ENCODE measurements at places on chromosomes 12 and 14. TPM values are rescaled to one million over a fixed set of nuclear protein-coding genes. Genes with fewer than 3 reads are reported as not detected.

The ESRRB gene
- total RNA-seq = 0.59 TPM

The SERPINA4 gene
- total RNA-seq = 0.49 TPM

The ADCY4 gene
- 9.6 TPM for total RNA-seq

The BCL11B gene
- 17.6 TPM for total RNA-seq

The ITGA5 gene
- total RNA-seq = 52.3 TPM

The ZNF219 gene
- 5.4 TPM for total RNA-seq

The IRAK4 gene
- total RNA-seq = 14.4 TPM

- no peak for DNase-seq
Observed at GRCh38 chr12:119381471-119382235, 47.1 kb downstream of the CCDC60 start.

- no peak for DNase-seq
Observed at GRCh38 chr12:24701343-24701742, 247.6 kb downstream of the BCAT1 start.

DNA sequence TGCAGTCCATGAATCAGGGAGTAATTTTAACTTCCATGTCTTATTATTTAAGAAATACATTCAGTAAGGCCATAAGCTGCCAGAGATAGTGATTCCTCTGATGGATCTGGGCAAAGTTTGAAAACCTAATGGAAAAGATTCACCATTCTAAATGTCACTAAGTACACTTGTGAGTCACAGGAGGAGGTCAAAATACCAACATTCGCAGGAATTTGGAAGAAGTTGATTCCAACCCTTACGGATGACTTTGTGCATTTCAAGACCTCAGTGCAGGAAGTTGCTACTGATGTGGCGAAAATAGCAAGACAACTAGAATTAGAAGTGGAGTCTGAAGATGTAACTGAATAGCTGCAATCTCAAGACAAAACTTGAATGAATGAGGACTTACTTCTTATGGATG, 69.8 kb downstream of the OSBPL8 start:
- no peak for DNase-seq

DNA sequence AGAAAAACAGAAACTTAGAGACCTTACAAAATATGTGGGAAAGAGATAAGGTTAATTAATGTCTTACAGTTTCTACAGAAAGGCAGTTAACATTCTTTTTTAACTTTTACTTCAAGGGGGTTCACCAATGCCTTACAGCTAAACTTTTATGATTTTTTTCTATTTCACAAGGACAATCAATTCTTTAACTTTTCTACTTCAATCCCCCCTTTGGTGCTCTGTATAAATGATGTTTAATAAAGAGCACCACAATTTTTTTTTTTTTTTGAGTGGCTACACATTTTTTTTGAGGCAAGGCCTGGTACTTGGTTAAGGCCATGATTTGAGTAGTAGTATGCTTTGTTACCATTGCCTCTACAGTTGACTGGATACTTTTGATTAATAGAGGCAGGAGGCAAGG, 279.6 kb downstream of the PRKD1 start:
- DNase-seq = no peak

DNA sequence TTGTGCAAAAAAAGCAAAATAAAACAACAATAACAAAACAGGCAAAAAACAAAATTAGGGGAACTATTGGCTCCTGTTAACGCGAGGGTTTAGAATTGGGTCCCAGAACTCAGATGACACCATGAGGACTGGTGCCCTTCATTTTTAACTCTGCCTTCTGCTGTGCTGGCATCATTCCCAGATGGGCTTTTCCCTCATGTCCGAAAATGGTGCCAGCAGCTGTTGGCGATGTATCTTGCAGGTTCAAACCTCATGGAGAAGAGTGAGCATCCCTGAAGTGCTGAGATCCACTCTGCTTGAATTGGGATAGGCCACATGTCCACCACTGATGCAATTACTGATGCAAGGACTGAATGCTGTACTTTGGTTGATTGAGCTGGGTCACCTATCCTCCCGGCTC, 61.1 kb downstream of the MYRFL start:
- no peak for DNase-seq

- DNase-seq = no peak
Observed at GRCh38 chr14:96434040-96434439, 42.1 kb downstream of the AK7 start.

- no peak for DNase-seq
Observed at GRCh38 chr12:122845865-122846621, 10.8 kb downstream of the HIP1R start.

DNA sequence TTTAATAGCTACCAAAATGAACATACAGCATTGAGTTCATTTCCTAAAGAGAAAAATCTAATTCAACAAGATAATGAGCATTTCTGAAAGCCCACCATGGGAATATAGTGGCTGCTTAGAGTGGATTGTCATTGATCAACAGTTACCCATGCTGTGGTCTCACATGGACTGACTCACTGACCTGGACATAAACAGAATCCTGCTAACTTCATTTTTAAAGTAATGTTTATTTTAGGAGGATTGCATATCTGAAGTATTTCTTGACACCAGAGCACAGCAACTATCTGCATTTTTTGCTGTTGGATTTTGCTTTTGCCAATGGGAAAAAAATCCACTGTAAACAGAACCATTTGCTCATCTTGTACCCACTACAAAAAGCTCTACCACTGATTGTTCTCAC, 71.7 kb downstream of the KCNC2 start:
- no peak for DNase-seq

DNA sequence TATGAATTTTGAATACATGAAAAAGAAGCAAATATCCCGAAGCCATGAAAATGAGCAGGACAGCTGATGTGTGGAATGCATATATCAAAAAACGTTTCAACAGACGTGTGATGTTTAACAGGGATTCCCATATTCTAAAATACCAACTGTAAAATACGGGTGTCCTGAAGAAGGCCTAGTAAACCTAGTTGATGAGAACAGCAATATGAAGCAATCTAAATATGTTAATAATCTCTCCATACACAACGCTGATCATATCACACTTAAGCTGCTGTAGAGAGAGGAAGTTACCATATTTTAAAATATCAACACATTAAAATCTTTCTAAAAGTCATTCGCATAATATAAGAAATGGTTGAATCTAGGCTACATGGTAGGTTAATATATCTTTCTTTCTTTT, 317.5 kb downstream of the PPFIA2 start:
- no peak for DNase-seq

GRCh38 chr12:120490833-120491512, 4.9 kb upstream of the DYNLL1 start:
- DNase-seq = no peak

- DNase-seq = no peak
Observed at GRCh38 chr12:95499772-95500171, 25.8 kb downstream of the METAP2 start.

DNA sequence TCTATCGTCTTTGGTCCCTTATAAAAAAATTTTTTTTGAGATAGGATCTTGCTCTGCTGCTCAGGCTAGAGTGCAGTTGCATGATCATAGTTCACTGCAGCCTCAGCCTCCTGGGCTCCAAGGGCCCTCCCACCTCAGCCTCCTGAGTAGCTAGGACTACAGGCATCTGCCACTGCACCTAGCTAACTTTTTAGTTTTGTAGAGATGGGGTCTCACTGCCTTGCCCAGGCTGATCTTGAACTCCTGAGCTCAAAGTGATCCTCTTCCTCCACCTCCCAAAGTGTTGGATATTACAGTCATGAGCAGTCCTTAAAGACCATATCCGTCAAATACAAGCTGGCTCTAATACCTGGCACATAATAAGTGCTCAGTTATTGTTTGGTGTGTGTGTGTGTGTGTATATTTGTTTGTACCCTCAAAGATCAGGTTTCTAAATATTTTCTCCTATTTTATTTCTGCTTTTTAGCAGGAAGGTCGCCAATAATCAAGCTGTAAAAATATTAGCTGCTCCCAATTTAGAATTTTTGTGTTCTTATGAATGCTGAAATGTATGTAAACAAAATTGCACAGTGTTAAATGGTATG, 30.5 kb downstream of the SRGAP1 start:
- no peak for DNase-seq

DNA sequence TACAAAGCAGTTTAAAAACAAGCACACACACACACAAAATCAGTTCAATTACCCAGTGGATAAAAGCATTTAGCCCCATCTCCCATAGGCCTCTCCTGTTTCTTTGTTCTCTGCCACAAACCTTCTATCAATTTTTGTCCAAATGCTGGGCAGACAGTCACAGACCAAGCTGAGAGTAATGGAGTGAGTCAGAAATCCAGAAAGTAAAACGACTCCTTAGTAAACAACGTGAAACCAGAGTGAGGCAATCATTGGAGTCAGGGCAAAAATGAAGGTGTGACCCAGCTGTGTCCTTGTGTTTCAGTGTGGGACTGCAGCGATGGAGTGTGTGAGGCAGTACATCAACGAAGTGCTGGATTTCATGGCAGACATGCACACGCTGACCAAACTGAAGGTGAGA, 102.0 kb downstream of the PRIMA1 start:
- no peak for DNase-seq

Data from skin of body (tissue), 3 donors.